A375 (cell line): ENCODE measurements at places on chromosomes 11 and 22. TPM values are rescaled to one million over a fixed set of nuclear protein-coding genes. Genes with fewer than 3 reads are reported as not detected.

Gene KRTAP5-7
- not detected in 2 replicates for total RNA-seq

Gene OR52E4
- total RNA-seq = not detected in 2 replicates

Gene OR4A15
- total RNA-seq = not detected in 2 replicates

Gene LRRC4C
- total RNA-seq = 0.04 and 0.05 TPM in 2 replicates

Gene OR52K2
- total RNA-seq = not detected in 2 replicates

Gene C11orf87
- not detected in 2 replicates for total RNA-seq

Gene TMEM191C
- 0.53 and 1.8 TPM in 2 replicates for total RNA-seq

Gene OSM
- 0.13 TPM in 1 of 2 replicates, not detected in the other for total RNA-seq

Gene OR4A16
- total RNA-seq = not detected in 2 replicates

Gene KRTAP5-2
- total RNA-seq = not detected in 2 replicates

Gene RPS25
- 1,513 and 1,807 TPM in 2 replicates for total RNA-seq

Gene FERMT3
- total RNA-seq = 1.3 and 1.9 TPM in 2 replicates

Gene SYT12
- total RNA-seq = 0.11 and 0.19 TPM in 2 replicates

Gene RFPL3
- not detected in 2 replicates for total RNA-seq

Gene SLC22A6
- total RNA-seq = not detected in 2 replicates

Gene BACE1-AS
- total RNA-seq = 3.3 and 4.1 TPM in 2 replicates
